Nucleus accumbens (tissue), 56 donors: ENCODE measurements at places on chromosomes 7 and 10.

GRCh38 chr7:158317238-158318205, 270.1 kb downstream of the PTPRN2 start:
- DNase-seq, result no peak

- DNase-seq, result no peak
Measured at GRCh38 chr10:8146650-8147049, 92.2 kb downstream of the GATA3 start.

GRCh38 chr7:6078548-6078947, 47.4 kb downstream of the ANKRD61 start:
- no peak for DNase-seq

GRCh38 chr7:110541962-110542361, 549.0 kb upstream of the LRRN3 start:
- no peak for DNase-seq

DNA sequence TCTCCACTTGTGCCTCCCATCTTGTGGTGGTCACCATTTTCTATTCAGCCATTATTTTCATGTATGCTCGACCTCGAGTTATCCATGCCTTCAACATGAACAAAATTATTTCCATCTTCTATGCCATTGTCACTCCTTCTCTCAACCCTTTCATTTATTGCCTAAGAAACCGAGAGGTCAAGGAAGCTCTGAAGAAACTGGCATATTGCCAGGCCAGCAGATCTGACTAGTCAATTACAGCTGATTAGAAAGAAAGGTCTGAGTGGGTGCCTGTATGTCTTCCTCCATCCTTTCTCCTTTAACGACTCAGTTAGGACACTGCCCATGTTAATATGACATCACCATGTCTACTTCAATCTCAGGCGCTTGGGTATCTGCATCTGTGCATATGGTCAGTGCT, 4.6 kb downstream of the OR6B1 start:
- no peak for DNase-seq

DNA sequence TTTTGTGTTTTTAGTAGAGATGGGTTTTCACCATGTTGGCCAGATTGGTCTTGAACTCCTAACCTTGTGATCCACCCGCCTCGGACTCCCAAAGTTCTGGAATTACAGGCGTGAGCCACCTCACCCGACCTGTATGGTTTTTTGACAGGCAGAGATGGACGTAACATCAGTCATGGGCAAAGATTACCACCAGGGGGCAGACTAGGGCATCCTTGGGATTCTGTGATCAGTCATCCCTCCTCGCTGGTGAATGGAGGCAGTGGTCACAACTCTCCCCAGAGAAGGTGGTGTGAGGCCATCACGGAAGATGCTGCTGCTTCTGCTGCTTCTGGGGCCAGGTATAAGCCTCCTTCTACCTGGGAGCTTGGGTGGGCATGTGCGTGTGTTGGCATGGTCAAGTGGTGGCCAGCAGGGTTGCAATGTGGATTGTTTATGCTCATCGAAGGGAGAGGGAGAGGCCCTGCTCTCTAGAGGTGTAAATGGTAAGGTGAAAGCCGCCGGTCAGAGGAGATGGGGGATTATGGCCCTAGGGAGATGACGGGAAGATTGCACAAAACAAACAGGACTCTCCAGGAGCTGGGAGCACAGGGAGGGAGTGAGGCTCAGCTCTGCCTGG, 122.7 kb upstream of the PRSS1 start:
- no peak for DNase-seq

GRCh38 chr7:42395607-42396006, 158.6 kb upstream of the GLI3 start:
- no peak for DNase-seq

- no peak for DNase-seq
Measured at GRCh38 chr7:96426027-96426426, 104.1 kb upstream of the SLC25A13 start.

DNA sequence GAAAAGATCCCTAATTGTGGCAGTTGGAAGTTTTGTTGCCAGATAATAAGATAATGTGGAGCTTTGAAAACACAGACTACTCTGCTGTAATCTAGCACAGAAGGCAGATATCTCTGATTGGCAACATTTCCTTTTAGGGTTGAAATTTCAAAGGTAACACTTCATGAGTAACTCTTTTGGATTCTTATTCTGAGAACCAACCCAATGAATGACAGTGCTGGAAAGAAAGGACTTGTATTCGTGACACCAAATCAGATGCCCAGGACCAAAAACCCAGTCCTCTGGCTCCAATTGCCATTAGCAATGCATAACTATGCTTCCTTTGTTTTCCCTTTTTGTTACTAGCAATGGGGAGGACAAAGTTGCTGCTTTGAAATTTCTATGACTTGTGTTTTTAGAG, 41.0 kb upstream of the ELMO1 start:
- DNase-seq, result no peak

DNA sequence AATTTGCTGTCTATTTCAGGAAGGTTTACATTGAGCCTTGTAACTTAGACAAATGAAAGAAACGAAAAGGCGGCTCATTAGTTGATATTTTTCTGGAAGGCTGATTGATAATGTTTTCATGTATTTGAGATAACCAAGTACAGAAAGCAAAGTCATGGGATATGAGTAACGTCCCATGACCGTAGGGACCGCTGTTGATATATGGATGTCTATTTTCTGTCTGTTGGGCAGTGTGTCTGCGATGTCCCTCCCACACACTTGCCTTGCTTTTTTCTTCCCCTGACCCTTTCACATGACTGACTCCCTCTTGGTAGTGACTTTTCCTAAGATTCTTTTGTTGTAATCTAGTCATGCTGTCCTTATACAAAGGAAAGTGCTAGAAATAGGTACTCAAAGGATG, 57.0 kb upstream of the GPR158 start:
- no peak for DNase-seq

- DNase-seq, result no peak
Measured at GRCh38 chr7:128827248-128827958, 2.8 kb upstream of the FLNC start.

DNA sequence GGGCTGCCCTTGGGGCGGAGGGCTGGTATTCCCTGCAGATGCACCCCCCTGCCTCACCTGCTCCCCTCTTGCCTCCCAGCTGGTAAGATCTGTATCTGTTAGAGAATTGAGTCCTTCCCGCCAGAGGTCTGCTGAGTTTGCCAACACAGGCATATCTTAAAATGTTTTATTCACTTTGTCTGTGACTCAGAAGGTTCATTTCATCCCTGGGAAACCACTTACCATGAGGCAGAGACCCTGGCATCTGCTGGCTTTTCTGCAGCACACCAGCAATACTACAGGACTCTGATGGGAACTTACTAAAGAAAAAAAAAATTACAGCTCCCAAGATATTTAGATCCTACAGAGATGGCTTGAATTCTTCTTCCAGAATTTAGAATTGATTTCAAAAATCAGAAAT, 131.3 kb downstream of the PLPP4 start:
- no peak for DNase-seq

- no peak for DNase-seq
Measured at GRCh38 chr10:124086097-124086710, 7.2 kb downstream of the CHST15 start.

- peak; percentile 79 for DNase-seq
Measured at GRCh38 chr7:2558629-2559282, at the start of gene IQCE. TSS of gene IQCE (plus strand) at chr7:2558979. CDS start at chr7:2559182, 203 bp downstream.

DNA sequence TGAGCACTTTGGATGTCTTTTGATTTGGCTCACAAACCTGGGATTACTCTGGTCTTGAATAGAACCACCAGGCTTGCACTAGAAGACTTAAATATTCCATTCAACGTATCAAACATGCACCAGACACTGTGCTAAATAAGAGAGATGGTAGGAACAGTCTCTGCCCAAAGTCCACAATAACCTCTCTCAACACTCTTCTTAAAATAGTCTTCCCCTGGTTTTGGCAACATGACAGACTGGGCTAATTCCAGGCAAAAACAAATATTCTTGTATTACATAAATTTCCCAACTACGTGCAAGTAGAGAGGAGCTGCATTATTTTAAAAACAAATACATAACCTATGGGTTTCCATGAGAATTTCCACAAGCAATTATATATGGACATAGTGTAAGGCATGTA, 64.8 kb upstream of the PAPSS2 start:
- DNase-seq, result no peak

DNA sequence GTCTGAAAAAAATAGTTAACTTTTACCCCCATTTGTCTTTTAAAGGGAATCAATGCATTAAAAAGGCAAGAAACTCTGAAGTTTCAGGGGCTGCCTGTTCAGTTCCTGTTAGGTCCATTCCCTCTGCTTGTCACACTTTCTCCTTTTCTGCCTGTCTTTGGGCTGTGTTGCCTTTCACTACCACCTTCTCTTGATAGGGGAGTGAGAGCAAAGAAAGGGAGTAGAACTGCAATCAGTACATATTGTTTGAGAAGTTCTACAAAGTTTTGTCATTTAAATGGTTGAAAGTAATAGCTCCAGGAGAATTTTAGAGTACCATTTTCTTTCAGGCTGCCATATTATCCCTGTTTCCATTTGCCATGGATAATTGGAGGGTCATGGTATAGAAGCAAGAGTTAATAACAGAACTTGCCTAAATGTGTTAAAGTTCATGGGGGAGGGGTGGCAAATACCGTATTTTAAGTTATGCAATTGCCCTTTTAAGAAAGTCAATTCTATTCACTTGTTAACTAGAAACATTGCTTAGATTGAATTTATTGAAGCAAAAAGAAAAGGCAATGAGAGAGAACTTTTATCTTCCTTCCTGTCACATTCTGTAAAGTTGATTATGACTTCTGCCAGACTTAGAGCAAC, 38.6 kb downstream of the MPLKIP start:
- no peak for DNase-seq

GRCh38 chr10:20977300-20977699, 80.2 kb upstream of the NEBL start:
- DNase-seq, result no peak
